T-cell (primary cell): ENCODE measurements at places on chromosomes 7 and 10.

DNA sequence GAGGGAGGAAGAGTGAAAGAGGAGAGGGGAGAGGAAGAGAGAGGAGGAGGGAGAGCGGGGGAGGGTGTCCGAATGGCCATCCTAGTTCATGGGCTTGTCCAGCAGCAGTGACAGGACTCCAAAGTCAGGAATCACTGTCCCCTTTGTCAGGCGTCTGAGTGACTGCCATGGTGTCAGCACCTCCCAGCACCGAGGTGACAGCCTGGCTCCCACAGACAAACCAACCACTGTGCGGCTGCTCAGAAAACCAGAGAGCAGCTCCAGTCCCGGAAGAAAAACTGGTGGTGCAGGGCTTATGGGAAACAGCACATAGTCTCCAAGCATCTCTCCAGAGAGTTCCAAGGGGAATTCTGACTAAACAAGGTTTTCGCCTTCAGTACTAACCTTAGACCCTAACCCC, 18.9 kb upstream of the FGFR2 start:
- H3K27ac ChIP-seq, result no peak overlapping the region
- peaks cover 19% of the 10 kb centered on the region for H3K27me3 ChIP-seq
- no peaks in the 10 kb centered on the region for H3K36me3 ChIP-seq
- no peak overlapping the region for H3K4me3 ChIP-seq
- DNase-seq, result no peak
- H3K4me1 ChIP-seq, result no peaks in the 10 kb centered on the region

DNA sequence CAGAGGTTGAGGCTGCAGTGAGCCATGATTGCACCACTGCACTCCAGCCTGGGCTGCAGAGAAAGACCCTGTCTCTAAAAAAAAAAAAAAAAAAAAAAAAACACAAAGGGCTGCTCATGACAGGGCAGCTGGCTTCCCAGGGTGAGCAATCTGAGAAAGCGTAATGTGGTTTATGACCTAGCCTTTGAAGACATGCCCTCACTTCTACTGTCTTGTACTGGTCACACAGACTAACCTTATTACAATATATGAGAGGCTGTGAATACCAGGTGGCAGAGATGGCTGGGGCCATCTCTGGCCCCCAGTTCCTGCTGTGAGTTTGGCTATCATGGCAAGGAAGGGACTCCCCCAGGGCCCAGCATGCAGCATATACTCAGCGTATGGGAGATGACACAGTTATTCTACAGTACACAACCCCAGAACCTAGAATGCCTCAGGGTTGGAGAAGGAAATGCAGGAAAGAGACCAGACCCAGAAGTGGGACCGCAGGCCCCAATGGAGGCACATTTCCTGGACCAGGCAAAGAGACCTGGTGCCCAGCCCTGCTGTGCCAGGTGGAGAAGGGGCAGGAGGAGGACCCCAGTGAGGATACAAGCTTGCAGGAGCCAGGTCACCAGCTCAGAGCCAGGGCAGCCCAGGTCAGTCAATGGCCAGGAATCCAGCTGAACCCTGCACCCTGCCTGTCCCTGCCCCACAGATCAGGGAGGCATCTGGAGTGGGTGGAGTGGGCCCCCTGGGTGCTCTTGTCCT, 26.3 kb downstream of the NPTX2 start:
- peaks cover 20% of the 10 kb centered on the region for H3K27me3 ChIP-seq
- H3K4me3 ChIP-seq, result no peak overlapping the region
- DNase-seq, result no peak
- no peak overlapping the region for H3K27ac ChIP-seq

GRCh38 chr10:119348516-119349240, 141.3 kb downstream of the GRK5 start:
- peaks cover 7% of the 10 kb centered on the region for H3K36me3 ChIP-seq
- DNase-seq, result no peak
- H3K4me3 ChIP-seq, result no peak overlapping the region
- no peaks in the 10 kb centered on the region for H3K27me3 ChIP-seq
- no peak overlapping the region for H3K27ac ChIP-seq

- no peak for DNase-seq
- no peak overlapping the region for H3K27ac ChIP-seq
- no peaks in the 10 kb centered on the region for H3K27me3 ChIP-seq
Measured at GRCh38 chr7:33420311-33420940, 291.1 kb downstream of the BBS9 start.

DNA sequence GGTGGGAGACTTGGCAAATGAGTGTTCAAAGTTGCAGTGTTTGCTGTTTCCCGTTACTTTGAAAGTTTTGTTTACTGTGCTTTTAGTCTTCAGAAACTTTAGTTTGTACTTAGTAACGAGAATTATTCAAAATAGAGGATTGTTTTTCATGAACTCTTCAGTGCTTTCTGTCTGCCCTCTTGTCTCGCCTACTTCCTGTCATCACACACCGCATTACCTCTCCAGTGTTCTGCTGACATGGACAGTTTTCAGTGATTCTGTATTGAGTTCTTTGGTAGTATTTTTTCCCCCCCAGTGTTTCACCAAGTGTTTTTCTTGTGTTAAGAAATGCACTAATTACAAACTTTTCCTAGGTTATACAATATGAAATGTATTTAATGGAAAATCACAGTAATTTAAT, 207.0 kb downstream of the MLLT10 start:
- peak; percentile 49 for DNase-seq
- H3K4me3 ChIP-seq, result no peak overlapping the region
- H3K27me3 ChIP-seq, result no peaks in the 10 kb centered on the region
- peaks cover 60% of the 10 kb centered on the region for H3K4me1 ChIP-seq
